ENCODE measurements at places on chromosomes 5 and 9. TPM values are rescaled to one million over a fixed set of nuclear protein-coding genes. Genes with fewer than 3 reads are reported as not detected.

ZNF883 gene
- total RNA-seq = not detected

PCDHAC1 gene
- total RNA-seq = 9.5 TPM

ASTN2 gene
- total RNA-seq = 25.2 TPM

PPP2R2B gene
- total RNA-seq = not detected

NEUROG1 gene
- not detected for total RNA-seq

DOCK2 gene
- total RNA-seq = not detected

BAG1 gene
- 84.4 TPM for total RNA-seq

LHX2 gene
- 31.6 TPM for total RNA-seq

TSSK1B gene
- total RNA-seq = not detected

FCN2 gene
- total RNA-seq = not detected

CRHBP gene
- total RNA-seq = 12.2 TPM

BTNL3 gene
- total RNA-seq = not detected

FBLL1 gene
- not detected for total RNA-seq

COL23A1 gene
- total RNA-seq = not detected

LHX3 gene
- not detected for total RNA-seq

LCN1 gene
- not detected for total RNA-seq

EIF4E1B gene
- total RNA-seq = not detected

CDX1 gene
- not detected for total RNA-seq

ECM2 gene
- not detected for total RNA-seq

PKD2L2 gene
- not detected for total RNA-seq

GMCL2 gene
- total RNA-seq = 0.03 TPM

TAS2R1 gene
- total RNA-seq = not detected

STOML2 gene
- 450 TPM for total RNA-seq

PCDHB10 gene
- total RNA-seq = not detected

MARCOL gene
- total RNA-seq = not detected

MOCS2 gene
- 41.4 TPM for total RNA-seq

BRINP1 gene
- not detected for total RNA-seq

IL13 gene
- total RNA-seq = not detected

FGF18 gene
- total RNA-seq = 1.5 TPM

SUSD3 gene
- total RNA-seq = not detected

TPPP gene
- total RNA-seq = 0.62 TPM
